KBM-7 (cell line): ENCODE measurements at places on chromosomes 3 and 15.

DNA sequence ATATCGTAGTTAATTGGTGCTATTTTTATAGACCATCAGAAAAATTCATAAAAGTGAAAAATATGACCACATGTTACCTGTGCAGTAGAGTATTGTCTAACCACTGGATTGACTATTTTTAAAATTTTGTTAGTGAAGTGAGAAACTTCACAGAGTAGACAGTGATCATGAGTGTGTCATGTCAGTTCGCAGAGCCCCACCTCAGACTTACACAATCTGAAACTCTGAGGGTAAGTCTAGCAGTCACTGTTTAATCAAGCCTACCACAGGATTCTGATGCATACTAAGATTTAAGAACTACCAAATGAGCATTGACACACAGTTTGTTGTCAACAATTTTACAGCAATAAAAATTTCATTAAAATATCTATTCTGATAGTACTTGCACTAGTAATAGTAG, 552.9 kb upstream of the SUCLG2 start:
- DNase-seq, result no peak

DNA sequence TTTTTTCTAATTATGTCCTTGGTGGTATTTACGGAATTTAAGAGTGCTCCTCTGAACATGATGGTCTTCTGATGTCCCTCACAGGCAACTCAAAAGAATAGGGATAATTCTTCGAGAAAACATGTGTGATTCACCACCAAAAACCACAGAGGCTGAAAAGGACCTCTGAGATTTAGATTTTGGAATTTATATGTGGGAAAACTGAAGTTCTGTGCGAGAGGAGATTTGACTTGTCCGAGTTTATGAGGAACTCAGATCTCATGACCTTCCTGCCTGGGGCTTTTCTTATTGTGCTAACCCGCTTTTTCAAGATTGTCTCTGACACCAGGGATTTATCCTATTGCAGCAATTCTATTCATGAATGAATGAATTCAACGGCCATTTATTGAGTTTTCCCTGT, 142.4 kb downstream of the FAM43A start:
- no peak for DNase-seq

DNA sequence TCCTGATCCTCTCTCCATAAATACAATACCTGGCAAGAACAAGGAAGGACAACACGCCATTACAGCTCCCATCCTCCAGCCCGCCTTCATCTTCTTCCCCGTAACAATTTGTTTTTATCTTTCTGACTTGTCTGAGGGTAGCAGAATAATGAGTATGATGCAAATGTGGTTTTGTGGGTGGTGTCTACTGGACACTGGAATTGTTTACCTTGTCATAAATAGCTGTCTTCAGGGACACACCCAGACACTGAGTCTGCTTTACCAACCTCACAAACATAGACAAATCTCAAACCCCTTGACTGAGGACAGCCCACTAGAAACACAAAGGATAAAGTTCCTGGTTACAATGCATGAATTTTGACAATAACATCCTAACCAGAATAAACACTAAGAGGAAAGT, 13.4 kb downstream of the WDR72 start:
- no peak for DNase-seq

DNA sequence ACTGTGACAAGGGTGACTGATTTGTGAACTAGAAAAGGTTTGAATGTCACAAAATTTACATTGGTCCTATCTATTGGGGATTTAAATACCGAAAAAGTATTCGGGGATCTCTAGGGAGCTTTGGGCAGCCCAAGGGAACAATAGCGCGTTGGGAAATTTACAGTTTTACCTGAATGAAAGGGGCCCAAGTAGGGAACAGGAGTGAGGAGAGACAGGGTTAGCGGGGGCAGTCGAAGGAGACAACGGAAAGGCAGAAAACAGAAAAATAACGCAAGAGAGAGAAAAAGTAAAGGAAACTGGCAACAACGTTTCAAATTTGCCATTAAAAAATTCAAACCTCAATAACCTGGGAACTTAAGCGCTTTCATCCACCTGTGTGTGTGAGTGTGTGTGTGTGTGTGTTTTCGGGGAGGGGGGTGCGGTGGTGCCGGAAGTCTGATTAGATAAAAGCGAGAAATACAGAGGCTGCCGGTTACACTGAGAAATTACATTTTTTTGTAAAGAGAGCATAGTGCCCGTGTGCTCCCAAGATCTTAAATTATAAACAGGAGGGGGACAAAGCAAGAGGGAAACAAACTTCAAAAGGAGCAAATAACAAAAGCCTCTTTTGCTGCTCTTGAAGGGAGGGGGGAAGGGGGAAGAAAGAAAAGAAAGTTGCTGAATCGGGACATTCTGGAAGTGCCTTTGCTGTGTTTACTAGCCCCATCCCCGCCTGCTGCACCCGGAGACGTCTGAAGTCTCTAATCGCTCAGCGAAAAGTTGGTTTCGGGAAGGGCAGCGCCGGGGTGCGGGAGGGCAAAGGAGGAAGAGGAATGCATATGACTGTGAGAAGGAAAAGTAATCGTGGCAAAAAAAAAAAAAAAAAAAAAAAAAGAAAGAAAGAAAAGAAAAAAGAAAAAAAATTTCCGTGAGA, 721 bp upstream of the ZIC1 start:
- no peak for DNase-seq

DNA sequence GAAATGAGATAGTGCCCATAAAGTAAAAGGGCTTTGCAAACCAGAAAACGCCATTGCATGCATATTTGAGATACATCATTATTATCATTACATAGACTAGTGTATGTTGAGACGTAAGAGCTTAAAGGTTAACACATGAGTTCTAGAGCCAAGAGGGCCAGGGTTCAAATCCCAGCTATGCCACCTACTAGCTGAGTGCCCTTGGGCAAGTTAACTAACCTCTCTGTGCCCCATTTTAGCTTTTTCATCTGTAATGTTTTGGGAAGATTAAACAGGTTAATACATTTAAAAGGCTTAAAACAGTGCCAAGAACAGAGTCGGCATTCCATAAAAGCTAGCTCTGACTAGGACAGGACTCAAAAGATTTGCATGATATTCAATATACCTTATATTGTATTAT, 22.8 kb downstream of the IQSEC1 start:
- no peak for DNase-seq

GRCh38 chr3:57006949-57007419, 53.5 kb upstream of the SPATA12 start:
- DNase-seq, result no peak

DNA sequence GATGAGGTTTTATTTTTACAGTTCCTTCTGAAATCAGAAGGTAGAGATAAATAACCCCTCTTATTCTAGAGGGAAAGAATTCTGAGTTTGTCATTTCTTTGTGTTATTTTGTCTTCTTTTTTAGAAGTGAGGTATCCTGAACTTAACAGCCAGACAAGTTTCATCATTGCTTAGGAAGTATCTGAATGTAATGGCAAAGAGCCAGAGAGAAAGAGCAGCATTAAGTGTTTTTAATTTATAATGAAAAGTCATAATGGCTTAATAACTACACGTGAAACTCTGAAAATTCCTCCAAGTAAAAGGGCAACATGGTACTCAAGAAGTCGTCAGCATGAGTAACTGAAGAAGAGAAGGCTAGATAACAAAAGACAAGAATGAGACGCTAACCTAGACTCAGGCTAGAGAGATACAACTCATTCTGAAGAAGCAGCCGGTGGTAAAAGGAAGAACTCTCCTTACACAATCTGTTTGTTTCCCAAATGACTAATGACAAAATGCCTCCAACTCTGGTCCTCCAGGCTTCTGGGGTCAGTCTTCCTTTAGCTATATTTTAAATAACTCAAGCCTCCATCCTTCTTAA, 116.2 kb upstream of the NECTIN3 start:
- no peak for DNase-seq
